Activated CD8-positive, alpha-beta memory T cell treated with anti-CD3 and anti-CD28 coated beads for 24 hours (primary cell): ENCODE measurements at places on chromosomes 3 and 15.

DNA sequence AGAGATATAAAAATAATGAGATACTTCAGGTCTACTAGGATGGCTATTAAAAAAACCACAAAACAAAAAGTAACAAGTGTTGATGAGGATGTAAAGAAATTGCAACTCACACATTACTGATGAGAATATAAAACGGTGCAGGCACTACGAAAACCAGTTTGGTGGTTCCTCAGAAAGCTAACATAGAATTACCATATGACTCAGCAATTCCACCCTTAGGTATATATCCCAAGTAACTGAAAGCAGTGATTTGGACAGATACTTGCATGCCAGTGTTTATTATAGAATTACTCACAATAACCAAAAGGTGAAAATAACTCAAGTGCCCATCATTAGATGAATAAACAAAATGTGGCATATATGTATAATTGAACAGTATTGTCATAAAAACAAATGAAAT lies 87.5 kb upstream of the MELTF start:
- no peak for DNase-seq

DNA sequence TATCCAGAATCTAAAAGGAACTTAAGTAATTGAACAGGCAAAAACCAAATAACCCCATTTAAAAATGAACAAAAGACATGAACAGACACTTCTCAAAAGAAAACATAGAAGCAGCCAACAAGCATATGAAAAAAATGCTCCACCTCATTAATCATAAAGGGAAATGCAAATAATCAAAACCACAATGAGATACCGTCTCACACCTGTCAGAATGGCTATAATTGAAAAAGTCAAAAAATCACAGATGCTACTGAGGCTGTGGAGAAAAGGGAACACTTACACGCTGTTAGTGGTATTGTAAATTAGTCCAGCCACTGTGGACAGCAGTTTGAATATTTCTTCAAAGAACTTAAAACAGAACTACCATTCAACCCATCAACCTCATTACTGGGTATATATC lies 220.7 kb downstream of the MEX3B start:
- DNase-seq: no peak

DNA sequence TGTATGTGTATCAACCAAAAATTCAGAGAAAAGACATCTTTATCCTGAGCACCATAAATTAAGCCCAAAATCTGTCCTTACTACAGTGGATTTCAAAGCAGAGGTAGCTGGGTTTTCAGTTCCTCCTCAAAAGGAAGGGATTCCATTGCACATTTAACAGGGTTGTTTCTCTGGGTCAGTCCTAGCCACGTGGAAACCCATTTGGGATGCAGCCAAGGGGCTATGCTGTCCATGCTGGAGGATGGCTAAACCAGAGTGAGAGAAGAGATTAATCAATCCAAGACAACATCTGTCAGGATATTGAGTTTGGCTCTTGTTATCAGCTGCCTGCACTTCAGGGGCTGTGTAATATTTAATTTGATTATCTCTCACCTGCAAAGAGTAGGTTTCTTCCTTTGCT lies 28.1 kb downstream of the LSAMP start:
- no peak for DNase-seq

DNA sequence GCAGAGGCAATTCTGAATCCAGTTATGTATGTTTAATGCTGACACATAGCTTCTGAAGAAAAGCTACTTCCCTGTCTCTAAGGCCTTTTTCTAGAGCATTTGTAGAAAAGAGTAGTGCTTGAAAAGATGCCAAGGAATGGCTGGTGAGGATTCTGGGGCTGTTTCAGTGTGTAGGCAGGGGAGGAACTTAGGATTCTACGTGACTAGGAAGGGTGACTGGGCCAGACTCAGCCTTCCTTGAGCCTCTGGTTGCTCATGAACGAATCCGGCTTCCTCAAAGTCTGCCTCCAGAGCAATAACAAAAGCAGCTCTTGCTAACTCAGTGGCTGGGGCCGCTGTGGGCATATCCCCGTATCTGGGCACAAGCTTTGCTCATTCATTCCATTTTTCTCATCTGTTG lies 104.8 kb upstream of the WNT5A start:
- DNase-seq: no peak

DNA sequence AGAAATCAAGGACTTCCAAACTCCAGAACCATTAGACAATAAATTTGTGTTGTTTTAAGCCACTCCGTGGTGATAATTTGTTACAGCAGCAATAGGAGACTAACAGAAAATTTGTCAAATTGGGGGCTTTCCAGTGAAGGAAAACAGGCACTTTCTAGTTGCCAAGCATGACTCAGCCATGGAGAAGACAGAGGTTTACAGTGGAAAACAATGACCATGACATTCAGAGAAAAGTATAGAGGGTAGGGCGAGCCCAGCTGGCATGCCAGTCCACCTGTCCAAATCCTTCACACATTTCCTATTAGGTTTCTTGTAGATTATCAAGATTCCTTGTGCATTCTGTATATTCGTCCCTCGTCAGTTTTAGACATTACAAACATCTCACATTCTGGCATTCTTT lies 24.9 kb downstream of the SLCO2A1 start:
- peak; percentile 3 for DNase-seq

GRCh38 chr3:152374262-152374990 lies 105.7 kb downstream of the MBNL1 start:
- no peak for DNase-seq

GRCh38 chr15:92963794-92964193 lies 63.7 kb downstream of the CHD2 start:
- DNase-seq: no peak

DNA sequence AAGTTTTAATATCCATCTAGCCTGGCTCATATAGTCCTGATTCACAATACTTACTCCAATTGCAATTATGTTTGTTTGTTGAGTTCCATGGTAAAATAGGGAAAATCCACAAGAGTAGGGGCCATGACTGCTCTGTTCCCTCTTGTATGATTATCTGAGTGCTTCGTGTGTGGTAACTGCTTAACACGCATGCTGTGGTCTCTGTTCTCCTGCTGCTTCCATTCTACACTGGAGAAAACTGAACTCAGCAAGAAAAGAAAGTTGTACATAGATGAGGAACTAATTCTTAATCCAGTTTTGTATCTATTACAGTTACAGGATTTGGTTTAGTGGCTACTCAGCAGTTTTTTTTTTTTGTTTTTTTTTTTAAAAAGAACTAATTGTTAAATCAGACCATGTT lies 223.0 kb upstream of the SATB1 start:
- DNase-seq: no peak

DNA sequence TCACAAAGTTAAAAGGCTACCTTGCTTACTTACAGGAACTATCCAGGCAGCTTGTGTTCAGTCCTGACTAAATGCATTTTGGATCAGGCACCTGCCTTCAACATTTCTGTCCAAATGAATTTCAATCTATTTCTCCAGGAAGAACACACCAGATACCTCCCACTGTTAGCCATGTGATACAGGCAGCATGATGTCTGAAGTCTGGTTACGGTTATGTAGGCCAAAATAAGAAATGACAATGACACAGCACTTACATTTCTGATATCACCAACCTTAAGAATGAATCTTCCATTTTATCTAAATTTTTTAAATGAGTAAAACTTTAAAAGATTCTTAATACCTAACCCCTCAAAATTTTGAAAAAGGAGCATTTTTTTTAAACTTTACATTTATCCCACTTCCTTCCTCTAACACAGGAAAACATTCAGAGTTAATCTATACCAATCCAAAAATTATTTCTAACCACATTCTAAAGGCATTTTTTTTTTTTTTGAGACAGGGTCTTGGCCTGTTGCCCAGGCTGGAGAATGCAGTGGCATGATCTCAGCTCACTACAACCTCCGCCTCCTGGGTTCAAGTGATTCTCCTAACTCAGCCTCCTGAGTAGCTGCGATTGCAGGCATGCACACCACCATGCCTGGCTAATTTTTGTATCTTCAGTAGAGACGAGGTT lies at the start of gene MAP4:
Gene MAP4, minus strand, starts transcription at position 116 of the 673 bp plus-strand sequence. CDS start 17,556 bp downstream, outside the sequence.
- no peak for DNase-seq

DNA sequence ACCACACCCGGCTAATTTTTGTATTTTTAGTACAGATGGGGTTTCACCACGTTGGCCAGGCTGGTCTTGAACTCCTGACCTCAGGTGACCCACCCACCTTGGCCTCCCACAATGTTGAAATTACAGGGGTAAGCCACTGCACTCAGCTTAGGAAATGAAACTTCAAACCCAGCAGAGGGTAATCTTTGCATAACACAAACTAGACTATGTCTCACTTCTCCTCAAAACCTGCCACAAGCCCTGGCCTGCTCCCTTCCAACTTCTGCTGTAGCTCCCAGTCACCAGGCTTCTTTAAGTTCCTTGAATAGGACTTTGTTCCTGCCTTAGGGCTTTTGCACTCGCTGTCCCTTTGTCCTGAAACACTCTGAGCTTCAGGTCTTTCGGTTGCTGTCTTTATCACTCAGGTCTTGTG lies 39.2 kb upstream of the SEMA4B start:
- no peak for DNase-seq

- DNase-seq: no peak
These were observed 29.8 kb downstream of the ADAMTS17 start for GRCh38 chr15:100311833-100312476.

GRCh38 chr3:32367442-32367841 lies 24.2 kb upstream of the CMTM7 start:
- DNase-seq: no peak

DNA sequence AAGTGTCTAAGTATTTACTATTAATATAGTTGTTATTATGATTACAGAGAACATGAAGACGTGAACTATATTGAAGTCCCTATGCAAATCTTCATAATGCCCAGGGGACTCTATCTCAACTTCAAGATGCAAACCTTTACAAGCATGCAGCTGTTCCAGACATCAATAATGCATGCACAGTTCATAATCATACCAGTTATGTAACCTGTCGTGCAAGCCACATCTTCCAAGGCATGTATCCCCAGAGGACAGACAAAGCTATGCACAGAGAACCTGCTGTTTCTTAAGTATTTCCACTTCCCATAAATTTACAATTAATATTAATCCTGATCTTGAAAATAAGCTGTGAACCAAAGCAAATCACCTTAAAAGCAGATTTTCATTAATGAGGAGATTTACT lies 534.1 kb downstream of the TUSC7 start:
- no peak for DNase-seq
